Stimulated activated naive CD4-positive, alpha-beta T cell treated with Interleukin-2 at 50 U/mL for 16 hours (primary cell): ENCODE measurements at places on chromosomes 2 and 18.
A peak's percentile ranks its signal among the peaks of the same experiment; 100 is the strongest.

DNA sequence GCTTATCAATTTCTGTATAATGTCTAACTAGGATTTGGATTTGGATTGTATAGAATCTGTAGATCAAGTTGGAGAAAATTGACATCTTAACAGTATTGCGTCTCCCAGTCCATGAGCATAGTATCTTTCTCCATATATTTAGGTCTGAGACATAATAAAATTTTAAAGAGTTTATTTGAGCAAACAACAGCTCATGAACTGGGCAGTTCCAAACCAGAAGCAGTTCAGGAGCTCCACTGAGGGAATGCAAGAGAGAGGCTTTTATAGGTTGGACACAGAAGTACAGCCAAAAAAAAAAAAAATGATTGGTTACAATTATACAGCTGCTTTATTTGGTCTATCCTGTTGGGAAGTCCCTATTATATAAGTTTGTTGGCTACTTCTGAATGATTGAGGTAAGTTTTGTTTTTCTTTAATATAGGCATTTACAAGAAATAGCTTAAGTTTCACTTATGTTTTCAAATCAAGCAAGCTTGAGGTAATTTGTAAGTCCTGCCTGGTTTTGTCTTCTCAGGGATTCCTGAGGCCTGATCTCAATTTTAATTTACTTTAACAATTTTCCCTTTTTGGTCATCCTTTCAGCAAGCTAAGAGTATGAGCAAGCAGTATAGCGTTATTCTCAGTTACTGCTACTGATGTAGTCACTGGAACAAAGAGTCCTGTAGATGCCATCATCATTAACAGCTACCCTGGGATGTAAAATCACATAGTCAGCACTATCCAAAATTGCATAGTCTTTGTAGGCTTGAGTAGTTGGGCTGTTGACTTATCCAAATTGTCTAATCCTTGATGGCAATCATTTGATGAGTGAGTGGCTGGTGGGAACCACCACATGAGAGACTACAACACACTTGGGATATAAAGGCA, 27.5 kb upstream of the RUFY4 start:
- DNase-seq, result no peak

- no peak for DNase-seq
Measured at GRCh38 chr2:128513116-128513960, 194.7 kb upstream of the HS6ST1 start.

DNA sequence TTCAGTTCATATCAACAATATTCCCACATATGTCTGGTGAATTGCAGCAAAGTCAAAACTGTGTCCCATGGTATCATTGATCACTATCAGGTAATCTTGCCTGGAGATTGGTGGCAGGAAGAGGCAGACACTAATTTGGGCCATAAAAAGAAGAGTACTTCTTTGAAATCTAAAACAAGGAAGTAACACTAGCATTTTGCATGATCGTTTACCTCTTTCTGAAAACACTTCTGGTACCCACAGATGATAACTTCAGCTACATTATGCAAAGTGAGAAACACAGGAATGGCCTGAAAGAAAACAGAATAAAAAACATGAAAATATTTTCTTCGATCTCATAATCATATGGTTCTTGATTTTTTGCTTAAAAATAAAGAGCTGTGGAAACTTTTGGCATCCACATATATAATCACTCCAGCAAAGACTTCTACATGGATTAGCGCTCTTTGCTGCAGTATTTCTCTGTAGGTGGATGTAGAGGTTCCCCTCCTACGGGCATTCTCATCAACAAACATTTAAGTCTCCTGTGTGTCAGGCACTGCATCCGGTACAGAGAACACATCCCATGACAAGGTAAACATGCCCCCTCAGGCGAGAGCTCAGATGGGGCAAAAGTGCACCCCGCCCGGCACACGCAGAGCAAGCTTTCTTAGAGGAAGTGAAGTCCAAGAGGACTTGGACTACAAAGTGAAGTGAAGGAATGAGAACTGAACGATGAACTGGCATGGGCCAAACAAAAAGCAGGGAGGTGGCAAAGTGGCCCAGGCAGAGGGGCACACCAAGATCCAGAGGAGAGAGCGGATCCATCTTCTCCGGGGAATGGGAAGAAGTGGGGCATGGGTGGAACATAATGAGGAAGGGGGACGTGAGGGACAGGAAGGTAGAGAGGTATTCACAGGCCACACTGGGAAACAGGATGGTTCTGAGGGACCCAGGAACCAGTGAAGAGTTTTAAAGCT, 68.0 kb upstream of the RIOK3 start:
- no peak for DNase-seq

DNA sequence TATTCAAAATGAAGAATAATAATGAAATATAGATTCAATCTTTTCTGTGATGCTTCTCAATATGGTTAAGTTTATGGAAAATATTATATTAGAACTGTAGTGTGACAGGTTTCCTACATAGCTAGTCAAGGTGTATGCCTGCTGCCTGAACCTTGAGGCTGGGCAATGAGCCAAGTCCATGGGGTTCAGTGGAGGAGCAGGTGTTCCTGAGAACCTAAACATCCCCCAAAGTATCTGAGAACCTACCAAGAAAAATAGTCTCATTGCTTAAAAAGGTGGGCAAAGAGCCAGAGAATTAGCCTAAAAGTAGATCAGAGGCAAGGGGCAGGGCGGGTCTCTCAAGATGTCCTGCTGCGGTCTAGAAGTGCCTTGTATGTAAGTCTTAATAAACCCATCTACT, 185.9 kb upstream of the SPHKAP start:
- no peak for DNase-seq

GRCh38 chr2:165060411-165060810, 105.1 kb upstream of the SLC38A11 start:
- DNase-seq, result no peak

- DNase-seq, result no peak
Measured at GRCh38 chr2:8506746-8507145, 175.1 kb upstream of the ID2 start.

GRCh38 chr18:39455285-39455684, 1889.7 kb upstream of the CELF4 start:
- no peak for DNase-seq

DNA sequence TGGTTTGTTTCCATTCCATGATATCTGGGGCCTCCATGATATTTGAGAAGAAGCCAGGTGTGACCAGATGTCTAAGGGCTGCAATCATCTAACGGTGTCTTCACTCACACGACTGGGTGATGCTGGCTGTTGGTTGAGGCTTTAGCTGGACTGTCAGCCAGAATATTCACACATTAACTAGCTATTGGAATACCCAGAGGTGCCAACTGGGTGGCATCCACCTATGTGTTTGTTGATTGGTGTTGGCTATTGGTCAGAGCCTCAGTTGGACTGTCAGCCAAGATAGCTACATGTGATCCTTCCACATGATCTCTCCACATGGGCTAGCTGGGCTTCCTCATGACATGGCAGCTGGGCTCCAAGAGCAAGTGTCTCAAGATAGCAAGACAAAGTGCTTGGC, 117.4 kb downstream of the CDCA7 start:
- DNase-seq, result no peak

GRCh38 chr18:25568986-25569385, 217.0 kb upstream of the ZNF521 start:
- DNase-seq, result no peak

DNA sequence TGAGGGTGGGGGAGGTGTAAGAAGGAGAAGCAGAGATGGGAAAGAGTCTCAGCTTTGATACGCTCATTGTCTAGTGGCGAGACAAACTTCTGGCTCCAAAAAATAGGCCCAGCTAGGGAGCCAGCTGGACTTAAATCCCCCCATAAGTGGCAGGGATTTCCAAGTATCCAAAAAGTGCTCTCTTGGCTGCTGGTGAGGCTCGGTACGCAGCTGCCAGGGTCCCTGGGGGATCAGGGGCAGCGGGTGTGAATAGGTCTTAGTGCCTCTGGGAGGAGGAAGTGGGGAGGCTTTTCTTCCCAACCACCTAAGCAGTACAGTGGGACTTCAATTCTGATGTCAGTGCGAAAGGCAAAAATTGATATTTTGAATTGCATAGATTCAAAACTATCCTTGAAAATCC, 73.5 kb downstream of the ALK start:
- DNase-seq, result no peak

DNA sequence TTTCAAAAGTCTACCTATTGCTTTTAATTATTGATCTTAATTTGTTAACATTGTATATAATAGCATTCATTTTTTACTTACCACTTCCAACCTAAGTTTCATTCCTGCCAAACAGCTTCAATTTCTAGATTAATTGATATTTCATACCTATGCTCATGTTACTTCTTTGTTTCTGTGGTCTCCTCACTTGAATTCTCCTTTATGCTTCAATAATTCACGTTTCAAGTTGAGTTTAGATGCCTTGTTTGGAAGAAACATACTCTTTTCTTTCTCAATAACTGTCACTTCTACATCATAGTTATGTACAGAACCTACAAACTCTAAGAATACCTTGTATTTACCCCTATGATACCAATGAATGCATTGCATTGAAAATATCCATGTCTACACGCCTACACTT, 862.2 kb upstream of the LRATD1 start:
- DNase-seq, result no peak

GRCh38 chr18:65938592-65939372, 188.0 kb downstream of the CDH7 start:
- DNase-seq, result no peak

GRCh38 chr2:226478109-226478809, 321.4 kb downstream of the IRS1 start:
- DNase-seq, result no peak

DNA sequence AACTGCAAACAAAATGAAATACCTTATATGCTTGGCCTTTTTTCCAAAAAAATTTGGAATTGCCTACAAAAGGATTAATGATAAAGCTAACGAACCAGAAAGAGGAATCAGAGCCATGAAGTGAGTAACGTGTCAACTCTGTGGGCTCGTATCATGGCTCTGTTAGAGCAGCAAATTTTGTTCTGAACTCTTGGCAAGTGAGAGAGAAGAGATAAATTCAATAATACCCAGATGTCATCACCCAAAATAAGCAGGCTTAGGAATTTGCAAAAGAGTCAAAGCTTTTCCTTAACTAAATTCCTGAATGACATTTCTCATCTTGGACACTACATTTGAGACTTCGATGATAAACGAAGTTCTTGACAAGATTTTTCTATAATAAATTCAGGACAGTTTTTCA, 4.4 kb downstream of the TXNDC2 start:
- DNase-seq, result no peak

DNA sequence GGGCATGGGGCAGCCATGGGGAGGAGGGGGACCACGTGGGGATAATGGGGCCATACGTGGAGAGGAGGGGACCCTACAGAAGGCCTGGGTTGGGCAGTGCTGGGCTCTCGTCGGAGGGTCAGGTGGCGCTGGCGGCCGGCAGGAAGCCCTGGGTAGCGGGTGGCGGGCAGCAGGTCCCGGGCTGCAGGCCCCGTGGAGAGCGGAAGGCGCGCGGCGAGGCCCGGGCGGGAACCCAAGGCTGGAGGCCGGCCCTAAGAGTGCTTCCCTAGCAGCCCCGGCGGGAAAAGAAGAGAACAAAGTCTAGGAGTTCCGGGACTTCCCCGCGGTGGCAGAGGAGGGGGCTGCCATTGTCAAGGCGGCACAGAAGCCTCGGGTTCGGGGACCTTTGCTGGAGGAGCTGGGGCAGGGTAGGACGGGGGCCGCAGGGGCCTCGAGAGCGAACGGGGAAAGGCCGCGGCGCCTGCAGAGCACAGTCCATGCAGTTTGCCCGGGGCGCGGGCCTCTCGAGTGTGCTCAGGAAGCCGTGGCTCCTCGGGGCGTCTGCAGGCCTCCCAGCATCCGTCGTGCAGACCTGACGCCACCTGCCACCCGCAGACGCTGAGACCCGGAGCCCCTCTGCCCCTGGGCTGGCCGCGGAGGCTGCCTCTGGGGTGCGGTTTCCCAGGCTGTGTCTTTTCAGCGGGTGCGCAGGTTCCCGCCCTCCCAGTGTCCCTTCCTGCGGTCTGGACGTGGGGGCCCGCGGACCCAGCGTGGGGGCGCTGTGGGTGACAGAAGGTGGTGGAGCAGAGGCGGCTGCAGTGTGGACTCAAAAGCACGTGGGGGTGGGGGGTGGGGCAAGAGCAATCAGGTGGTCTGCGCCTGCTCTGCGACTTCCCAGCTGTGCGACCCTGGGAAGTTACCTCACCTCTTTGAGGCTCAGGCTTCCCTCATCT, 19.4 kb upstream of the NCL start:
- DNase-seq, result peak; percentile 22

GRCh38 chr2:44100351-44100750, 68.3 kb upstream of the PPM1B start:
- no peak for DNase-seq

- DNase-seq, result no peak
Measured at GRCh38 chr2:216754812-216755211, 59.5 kb upstream of the IGFBP5 start.

- DNase-seq, result no peak
Measured at GRCh38 chr18:69981948-69982347, 34.3 kb upstream of the CD226 start.

- DNase-seq, result no peak
Measured at GRCh38 chr2:68108120-68108519, 45.3 kb upstream of the C1D start.

- no peak for DNase-seq
Measured at GRCh38 chr2:233492078-233492477, 74.5 kb downstream of the USP40 start.

GRCh38 chr2:143356336-143356735, 227.1 kb downstream of the ARHGAP15 start:
- no peak for DNase-seq

- no peak for DNase-seq
Measured at GRCh38 chr2:38702413-38702812, 36.5 kb downstream of the GALM start.

GRCh38 chr18:72871091-72871490, 3.3 kb upstream of the NETO1 start:
- no peak for DNase-seq

GRCh38 chr2:151103551-151103950, 158.1 kb downstream of the RBM43 start:
- DNase-seq, result no peak

DNA sequence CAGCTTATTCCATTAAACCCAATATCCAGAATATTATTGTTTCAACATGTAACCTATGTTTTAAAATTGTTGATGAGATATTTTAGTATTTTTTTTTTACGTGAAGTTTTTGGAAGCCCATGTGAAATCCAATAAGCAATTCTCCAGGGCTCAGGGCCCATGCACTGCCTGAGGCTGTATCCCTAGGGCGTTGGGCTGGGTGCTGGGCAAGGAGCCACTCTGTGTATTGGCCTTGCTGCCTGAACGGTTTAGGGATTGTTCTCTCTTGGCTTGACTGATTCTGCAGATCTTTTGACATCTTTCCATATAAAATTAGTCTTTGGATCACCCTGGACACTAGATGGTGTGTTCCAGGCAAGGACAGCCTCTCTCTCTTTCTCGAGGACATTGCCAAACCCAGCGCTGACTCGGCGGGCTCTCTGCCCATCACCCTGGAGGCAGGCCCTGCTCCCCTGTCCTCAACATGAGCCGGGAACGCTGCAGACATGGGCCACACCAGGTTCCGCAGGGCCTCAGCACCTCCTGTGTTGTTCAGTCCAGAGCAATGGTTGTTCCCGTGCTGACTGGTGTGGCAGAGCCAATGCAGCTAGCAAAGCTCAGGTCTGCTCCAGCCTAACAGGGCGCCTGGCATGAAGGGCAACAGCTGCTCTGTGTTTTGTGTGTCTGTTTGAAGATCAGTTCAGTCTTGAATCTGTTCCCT, 163.0 kb downstream of the SEPTIN10 start:
- DNase-seq, result no peak
